AML-193 (cell line): ENCODE measurements at places on chromosomes 7 and 10.

DNA sequence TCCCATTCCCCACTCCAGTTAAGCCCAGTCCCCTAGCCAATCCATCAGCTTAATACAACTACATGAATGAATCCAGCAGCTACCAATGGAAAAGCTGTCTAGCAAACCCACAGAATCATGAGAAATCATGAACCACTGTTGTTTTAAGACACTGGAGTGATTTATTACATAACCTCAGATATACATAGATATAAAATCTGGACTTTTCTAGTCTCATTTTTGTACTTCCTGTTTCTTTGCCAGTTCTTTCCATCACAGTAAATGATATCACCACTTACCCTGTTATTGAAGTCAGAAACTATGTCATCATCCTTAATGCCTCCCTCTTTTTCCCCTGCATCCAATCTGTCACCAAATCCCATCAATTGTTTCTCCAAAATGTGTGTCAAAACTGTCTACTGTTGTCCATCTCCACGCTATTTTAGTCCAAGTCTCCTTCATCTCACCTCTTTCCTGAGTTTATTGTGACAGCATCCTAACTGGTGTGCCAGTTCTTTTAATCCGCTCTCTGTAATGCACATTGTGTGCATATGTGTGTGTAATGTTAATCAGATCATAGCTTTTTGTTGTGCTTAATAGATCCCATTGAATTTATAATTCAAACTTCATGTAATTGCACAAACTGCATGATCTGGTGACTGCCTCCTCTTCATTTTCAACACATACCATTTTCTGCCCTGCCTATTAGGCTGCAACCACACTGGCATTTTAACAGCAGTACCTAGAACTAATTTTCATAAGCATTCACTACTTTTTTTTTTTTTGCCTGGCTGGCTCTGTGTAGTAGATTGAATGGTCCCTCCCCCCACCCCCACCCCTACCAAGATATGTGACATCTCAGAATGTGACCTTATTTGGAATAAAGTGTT, 56.0 kb downstream of the MKLN1 start:
- no peak for DNase-seq

DNA sequence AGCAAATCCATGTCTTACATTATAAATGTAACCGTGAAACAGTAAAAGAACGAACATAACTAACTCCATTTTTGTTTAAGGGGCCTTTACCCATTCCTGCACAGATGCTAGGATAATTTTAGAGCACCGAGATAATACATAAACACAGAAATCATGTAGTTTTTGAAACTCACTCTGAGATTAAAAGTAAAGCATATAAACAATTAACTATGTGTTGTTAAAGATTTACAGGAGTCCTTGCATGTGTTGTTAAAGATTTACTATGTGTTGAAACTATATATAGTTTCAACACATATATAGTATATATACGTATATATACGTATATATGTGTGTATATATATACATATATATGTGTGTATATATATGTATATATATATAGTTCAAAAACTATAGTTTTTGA, 7.2 kb upstream of the CALML3 start:
- DNase-seq = no peak

GRCh38 chr10:71070741-71071140, 141.6 kb upstream of the UNC5B start:
- DNase-seq = no peak

- no peak for DNase-seq
These were observed 3.0 kb upstream of the HABP2 start for GRCh38 chr10:113549856-113550255.

- DNase-seq = no peak
These were observed 86.8 kb downstream of the GPR158 start for GRCh38 chr10:25261558-25261957.

GRCh38 chr7:83648464-83649241, at the start of gene SEMA3E:
Gene SEMA3E, minus strand, starts transcription at chr7:83649139.
- no peak for DNase-seq

GRCh38 chr7:153829525-153829924, 222.7 kb upstream of the DPP6 start:
- no peak for DNase-seq

GRCh38 chr10:24897326-24897926, 55.0 kb downstream of the PRTFDC1 start:
- no peak for DNase-seq

DNA sequence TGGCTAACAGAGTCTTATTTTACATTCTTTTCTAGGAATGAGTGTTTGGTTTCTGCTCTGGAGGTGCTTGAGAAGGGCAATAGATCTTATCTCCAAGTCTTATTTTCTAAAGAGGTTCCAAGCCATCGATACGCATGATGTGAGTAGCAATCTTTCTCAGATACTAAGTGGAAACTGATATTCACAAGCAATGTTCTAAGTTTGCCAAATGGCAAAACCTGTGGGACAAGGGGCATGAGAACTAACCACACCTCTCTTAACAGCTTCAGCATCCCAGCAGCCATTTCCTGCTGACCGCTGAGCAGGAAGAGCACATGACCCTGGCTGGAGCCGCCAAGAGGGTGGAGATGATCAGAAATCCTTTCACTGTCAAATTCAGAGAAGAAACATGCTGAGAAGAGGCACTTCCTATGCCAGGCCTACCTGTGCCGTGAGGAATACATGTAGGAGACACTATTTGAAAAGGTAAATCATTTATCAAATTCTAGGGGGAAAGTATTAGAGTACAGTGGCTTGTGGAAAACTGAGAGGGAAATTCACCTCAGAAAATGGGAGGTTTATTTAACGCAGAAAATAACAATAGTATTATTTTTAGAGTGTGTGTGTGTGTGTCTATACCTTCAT, 35.2 kb downstream of the CCDC71L start:
- no peak for DNase-seq

GRCh38 chr7:103989200-103989784, at the start of gene RELN:
Gene RELN, minus strand, starts transcription at chr7:103989658. Its CDS starts 302 bp downstream, at chr7:103989356.
- DNase-seq = no peak

- DNase-seq = peak; percentile 86
These were observed at the start of gene HUS1 for GRCh38 chr7:47979145-47979831. Gene HUS1, minus strand, starts transcription at chr7:47979615. Its CDS starts 96 bp downstream, at chr7:47979519.

DNA sequence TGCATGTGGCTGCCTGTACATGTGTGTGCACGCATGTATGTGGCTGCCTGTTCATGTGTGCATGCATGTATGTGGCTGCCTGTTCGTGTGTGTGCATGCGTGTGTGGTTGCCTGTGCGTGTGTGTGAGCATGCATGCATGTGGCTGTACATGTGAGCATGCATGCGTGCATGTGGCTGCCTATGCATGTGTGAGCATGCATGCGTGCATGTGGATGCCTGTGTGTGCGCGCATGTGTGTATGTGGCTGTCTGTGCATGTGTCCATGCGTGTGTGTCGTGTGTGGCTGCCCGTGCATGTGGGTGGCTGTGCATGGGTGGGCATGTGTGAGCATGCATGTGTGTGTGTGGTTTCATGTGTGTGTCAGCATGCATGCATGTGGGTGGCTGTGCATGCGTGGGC, 218.3 kb downstream of the ELFN1 start:
- DNase-seq = no peak

DNA sequence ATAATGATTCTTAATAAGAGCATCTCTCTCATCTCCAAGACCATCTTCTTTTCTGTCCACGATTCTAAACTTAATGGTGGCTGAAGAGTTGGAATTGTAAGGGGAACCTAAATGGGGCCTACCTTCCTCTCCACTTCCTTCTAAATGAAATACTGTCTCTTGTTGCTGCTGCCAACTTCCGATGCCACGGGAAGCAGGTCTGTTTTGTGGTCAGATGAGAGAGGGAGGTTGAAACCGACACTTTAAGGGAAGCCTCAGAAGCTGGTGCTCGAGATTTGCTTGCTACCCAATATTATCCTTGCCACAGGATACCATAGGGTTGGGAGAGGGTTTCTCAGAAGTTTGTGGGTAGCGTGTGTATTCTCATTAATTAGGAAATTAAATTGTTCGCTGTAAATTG, 464.1 kb downstream of the SUGCT start:
- no peak for DNase-seq

- DNase-seq = peak; percentile 6
These were observed 156.7 kb upstream of the BET1 start for GRCh38 chr7:94160719-94161435.

DNA sequence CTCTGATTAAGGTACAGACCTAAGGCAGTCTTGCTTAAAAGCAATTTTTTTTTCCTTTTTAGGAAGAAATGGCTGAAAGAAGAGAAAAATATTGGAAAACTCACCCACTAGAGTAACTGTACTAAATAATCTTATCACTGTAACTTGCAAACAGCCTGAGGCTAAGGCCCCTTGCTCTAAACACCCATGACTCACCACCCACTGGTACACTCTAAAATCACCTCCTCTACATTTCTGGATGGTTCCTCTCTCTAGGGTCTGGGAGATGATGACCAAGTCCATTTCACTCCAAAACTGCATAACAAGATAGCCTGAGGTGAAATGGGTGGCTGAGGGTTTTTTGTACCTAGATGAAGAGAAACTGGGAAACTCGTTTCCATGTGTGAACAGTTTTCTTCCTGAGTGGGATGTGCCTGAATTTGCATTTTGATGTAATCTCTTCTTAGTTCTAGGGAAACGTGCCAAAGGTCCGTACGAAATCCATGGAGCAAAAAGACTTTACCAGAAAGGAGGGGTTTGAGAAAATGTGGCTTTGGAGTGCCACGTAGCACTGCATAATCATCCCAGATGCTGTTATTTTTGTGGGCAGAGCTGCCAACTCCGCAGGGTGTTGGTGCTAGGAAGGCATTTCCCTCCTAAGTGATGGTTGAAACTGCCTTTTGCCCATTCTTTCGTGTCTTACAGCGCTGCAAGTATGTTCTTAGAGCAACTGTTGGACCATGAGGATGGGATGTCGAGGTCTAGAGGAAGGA, 113.5 kb upstream of the C10orf90 start:
- no peak for DNase-seq

DNA sequence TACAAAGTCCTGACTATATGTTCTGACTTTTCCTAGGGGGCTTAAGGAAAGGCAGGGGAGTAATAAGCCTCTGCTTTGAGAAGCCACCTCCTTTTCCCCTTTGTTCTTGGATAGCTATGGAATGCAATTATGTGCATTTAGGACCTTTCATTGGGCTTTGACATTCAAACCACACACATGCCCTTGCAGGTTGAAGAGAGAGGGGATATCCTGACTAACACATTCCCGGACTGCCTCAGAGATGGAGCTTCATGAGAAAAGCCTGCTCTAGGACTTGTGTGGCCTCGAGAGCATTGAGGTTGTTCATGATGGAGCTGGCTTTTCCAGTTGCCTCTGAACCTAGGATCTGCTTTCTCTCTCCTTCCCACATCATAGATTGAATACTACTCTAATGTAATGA, 694.5 kb downstream of the LRMDA start:
- no peak for DNase-seq

DNA sequence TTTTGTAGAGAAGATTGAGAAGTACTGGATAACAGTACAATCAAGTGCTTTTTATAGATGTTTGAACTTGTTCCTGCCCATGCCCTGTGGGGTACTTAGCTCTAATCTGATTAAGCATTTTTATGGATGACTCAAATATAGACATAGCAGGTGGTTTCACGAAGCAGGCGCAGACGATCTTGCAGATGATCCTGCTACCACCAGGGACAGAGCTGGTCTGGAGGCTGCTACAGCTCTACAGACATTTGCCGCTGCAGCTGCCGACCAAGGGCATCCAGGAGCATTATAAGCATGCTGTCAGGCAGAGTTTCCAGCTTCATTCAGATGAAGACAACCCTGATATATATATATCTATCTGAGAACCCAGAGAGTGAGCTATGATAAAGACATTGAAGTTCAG, 650.4 kb downstream of the NXPH1 start:
- no peak for DNase-seq

DNA sequence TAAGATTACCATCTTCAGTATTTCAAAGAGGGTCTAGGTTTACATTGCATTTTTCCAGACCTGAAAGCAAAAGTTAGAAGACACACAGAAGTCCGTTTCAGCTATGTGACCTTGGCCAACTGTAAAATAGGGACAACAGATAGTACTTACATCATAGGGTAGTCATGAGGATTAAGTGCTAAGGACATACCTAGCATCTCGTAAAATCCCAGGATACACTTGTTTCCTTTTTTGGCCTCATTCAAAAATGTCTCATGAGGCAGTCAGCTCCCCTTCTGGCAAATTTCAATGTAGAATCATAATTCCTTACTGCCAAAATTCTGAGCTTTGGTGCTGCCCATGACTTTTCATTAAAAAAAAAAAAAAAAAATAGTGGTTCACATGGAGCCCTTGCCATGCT, 6.4 kb upstream of the DUSP5 start:
- DNase-seq = no peak

- DNase-seq = no peak
These were observed 21.5 kb upstream of the INPP5A start for GRCh38 chr10:132515811-132516726.

DNA sequence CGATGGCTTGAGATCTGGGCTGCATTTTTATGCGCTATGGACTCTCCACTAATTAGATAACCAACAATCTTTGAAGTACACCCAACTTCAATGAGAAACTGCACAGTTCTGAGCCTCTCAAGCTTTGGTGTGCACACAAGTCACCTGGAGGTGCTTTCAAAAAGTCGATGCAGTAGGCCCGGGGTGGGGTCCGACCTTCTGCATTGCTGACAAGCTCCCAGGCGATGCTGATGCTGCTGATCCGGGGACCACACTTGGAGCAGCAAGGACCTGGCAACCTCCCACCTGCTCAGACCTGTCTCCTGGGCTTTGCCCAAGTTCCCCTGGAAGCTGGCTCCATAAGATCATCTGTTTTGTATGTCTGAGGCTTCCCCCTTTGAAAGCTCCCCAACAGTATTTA, 10.7 kb downstream of the KIAA1549 start:
- no peak for DNase-seq

GRCh38 chr10:34172936-34173533, 642.1 kb downstream of the PARD3 start:
- DNase-seq = peak; percentile 74

DNA sequence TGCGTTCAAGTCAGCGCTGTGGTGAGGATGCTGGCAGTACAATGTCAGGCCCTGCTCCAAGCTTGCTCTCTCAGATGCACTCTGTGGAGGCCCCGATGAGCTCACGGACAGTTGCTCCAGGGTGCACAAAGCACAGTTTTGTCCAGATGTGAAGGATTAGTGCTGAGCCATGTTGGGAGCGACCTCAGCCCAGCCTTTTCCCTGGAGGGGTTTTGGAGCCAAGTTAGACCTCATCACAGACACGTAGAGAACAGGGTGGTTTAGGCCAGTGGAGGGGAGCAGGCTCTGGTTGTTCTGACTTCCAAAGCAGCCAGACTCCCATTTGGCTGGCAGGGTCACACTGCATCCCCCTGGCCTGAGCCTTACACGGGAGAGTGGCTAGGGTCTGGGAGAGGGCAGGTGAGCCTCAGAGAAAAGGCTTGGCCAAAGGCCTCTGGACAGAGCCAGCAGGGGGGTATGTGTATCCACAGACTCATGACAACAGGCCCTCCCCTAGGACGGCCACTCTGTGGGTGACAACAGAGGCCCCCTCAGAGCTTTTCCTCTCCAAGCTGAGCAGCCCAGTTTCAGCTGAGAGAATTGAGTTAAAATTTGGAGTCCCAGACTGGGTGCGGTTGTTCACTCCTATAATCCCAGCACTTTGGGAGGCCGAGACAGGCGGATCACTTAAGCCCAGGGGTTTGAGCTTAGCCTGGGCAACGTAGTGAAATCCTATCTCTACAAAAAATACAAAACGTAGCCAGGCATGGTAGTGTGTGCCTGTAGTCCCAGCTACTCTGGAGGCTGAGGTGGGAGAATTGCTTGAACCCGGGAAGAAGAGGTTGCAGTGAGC, 4.7 kb downstream of the PLAC9 start:
- DNase-seq = no peak
